Stimulated activated CD8-positive, alpha-beta memory T cell treated with anti-CD3 and anti-CD28 coated beads, Interleukin-15, amount 100 ng/mL, for 24 hours (primary cell): ENCODE measurements at places on chromosomes 3 and 15.

DNA sequence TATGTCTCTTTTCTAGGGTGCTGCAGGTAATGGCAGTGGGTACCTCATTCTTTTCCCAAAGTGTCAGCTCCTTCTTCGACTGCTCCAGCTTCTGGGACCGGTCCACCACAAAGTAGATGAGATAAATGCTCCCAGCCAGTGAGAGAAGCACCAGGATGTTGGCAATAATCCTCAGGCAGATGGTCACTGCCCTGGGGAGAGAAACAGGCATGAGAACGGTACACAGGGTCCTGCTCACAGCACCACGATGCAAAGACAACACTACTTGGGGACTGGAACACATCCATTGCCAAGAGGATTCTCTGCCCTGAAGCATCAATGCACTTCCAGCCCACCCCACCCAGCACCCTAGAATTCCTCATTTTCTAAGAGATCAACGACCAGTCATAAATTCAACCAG, 22.4 kb downstream of the TMC3 start:
- DNase-seq = no peak

GRCh38 chr3:4306860-4307259, 3.7 kb downstream of the SETMAR start:
- DNase-seq = no peak

GRCh38 chr3:45938864-45939263, 4.4 kb upstream of the CXCR6 start:
- peak; percentile 62 for DNase-seq

DNA sequence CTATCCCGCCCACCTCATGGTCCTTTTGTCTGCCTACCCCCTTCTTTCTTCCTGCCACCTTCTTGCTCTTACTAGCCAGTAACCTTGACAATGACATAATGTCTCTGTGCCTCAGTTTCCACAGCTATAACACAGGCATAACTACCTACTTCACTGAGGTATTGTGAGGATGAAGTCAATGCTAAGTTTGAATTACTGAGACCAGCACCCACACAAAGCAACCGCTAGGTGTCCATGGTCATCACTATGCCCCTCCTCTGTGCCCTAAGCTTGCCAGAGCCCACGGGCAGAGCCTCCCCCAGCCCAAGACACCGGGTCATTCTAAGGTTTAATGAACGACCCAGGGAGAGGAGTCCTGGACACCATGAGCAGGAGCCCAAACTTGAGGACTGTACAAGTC, 101.6 kb downstream of the OXNAD1 start:
- no peak for DNase-seq

GRCh38 chr15:29466292-29466691, 196.7 kb upstream of the NSMCE3 start:
- no peak for DNase-seq
